ENCODE measurements at places on chromosomes 5 and 9.

DNA sequence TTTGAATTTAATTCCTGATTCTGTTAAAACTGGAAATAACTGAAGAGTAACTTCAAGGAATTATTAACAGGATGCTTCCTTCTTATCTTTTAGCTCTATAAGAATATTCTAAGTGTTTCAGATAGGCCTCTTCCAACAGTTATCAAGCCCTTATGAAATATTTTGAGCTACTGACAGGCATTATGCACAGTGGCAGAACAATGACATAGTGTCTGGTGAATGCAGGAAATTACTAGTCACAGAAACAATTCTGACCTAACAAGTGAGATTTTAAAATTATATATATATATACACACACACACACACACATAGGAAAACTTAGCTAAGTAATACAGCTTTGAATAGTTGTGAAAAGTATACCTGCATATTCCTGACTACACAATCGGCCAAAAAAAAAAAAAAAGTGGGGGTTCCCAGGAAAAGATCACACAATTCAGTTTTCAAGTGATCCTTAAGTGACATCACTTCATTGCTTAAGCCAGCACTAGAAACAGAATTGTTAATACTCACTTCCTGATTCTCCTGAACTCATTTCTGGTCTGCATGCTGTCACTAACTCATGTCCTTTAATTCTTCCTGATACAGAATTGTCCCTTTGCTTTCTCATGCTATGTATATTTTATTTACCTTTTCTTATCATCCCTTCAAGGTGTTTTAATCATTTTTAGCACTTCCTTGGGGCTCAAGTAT lies 77.3 kb downstream of the SLC25A46 start:
- no peak for DNase-seq

GRCh38 chr9:119289740-119290433 lies 79.3 kb downstream of the BRINP1 start:
- DNase-seq = no peak

DNA sequence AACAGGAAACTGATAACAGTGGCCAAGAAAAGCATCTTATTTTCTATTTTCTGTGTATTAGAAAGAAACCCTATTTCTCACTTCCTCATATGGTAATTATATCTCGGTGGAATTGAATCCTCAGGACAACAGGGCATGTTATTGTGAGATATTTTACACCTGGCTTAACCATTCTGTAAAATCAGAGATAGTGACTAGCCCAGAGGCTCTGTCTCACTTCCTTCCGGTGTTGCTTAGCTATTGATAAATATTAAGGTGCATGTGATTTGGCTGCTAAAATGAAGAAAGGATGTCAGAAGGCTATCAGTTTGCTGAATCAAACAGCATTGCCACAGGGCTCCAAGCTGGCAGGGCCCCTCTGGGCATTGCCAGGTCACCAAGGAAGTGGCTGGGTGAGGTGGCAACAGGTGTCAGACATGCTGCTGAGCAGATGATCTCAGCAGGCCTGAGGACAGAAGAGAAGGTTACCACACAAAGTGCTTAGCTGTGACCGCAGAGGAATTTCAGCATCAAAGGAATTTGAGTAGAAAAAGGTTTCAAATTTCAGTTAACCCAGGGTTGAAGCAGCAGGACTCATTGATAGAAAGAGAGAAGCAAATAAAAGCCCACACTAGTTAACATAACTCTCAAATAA lies 330.7 kb downstream of the PDE4D start:
- no peak for DNase-seq

DNA sequence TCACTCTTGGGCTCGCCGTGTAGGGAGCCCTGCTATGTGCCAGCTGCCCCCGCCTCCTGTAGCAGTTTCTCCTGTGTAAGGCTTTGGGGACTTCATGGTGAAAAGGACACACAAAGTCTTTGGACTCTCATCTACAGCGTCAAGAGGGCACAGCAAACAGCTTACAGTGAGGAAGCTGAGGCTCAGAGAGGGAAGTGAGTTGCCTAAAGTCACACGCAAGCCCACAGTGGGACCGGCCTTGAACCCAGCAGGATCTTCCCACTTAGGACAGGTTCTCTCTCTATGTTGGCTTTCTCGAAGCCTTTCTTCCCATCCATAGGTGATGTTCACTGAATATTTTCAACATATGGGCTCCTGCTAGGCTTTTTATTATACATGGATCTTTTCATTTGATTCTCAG lies 9.8 kb upstream of the PRRX2 start:
- DNase-seq = no peak

- DNase-seq = no peak
Measured at GRCh38 chr5:42813533-42813932, 1.8 kb upstream of the SELENOP start.

DNA sequence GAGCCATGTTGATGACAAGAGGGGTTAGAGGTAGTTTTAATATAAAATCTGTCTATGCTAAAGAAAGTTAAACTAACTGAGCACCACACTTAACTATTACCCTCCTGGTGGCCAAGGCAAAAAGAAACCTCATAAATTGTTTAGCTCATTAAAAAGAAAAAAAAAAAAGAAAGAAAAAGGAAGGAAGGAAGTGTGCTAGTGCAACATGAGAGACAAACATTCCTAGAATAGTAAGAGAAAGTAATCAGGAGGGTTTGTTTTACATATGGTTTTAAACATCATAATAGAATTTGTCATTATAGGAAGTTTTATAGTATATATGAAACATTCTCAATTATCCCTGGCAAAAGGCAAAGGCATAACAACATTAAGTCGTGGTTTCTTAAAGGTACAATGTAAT lies 152.3 kb downstream of the SNX18 start:
- no peak for DNase-seq

GRCh38 chr5:99019812-99020697 lies 91.2 kb upstream of the CHD1 start:
- DNase-seq = no peak

DNA sequence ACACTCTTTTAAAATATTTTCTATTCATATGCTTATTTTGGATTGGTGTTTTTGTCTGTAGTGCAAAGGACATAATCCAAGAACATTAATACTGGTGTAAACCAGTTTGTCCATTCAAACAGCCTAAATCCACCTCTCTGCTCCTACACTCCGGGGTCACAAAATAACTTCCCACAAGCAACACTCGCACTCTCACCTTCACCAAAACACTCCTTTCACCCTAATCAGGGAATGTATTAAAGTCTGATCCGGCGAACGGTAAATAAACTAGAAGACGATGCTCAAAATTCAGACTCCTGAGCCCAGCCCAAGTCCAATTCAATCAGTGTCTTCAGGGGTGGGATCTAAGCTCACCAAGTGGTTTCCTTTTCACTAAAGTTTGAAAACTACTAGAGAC lies 649 bp downstream of the AP3B1 start:
- DNase-seq = no peak

DNA sequence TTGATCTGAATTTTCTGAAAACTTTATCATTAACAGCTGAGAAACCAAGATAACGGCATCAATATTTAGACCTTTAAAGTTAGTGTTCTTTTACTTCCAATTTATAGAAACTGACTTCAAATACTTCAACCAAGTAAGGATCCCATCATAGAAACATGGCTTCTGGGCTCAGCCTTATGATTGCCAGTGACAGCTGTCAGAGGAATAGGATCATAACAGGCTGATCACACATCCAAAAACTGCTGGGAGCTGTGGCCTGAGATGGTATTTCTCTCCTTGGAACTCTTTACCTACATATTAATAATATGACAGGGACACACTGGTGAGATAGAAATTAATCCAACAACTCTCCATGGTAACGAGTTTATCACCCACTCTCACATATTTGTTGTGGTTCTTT lies 448.3 kb upstream of the NMUR2 start:
- DNase-seq = no peak

DNA sequence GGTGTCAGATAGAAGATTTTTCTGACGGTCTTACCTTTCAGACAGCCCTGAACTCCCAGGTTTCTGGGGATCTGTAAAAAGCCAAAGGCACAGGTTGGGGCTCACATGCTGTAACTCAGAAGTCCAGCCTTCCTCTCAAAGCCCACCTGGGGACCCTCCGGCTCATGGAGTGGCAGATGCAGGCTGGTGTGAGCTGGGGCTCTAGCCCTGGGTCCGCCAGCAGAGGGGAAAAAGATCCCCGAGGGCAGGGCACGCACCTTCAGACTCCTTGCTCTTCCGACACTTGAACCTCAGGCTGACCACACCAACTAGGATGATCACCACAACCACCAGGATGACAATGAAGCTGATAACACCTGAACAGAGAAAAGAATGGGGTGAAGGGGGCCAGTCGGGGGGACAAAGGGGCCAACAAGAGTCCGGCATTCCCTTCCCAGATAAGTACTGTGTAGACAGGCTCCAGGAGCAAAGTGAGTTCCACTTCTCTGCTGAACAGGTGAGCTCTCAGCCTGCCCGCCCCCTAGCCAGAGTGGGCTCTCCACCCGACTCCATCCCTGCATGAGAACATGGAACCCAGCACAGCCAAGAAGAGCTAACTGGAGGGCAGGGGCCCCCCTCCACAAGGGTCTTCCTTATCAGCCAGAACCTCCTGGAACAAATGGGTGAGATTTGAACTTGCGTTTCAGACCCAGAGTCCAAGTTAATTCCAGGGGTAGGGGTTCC lies 7.8 kb downstream of the ECSCR start:
- DNase-seq = no peak

- DNase-seq = no peak
Measured at GRCh38 chr5:126965061-126965475, 65.3 kb downstream of the MARCHF3 start.

DNA sequence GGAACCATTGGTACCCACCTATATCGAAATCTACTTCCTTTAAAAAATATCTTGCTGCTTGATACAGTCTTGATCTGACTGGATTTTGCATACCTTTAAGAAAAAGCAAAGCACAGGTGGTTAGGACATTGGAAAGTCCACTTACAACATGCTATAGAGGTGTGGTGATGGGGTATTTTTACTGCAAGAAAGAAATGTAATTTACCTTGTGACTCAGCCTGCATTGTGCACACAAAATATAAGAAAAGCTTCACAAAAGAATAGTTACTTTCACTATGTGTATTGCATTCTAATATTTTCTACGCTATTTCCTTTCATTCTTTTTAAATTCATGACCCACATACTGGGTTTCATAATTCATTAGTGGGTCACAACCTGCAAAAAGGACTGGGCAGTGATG lies 236.2 kb upstream of the RASEF start:
- no peak for DNase-seq

DNA sequence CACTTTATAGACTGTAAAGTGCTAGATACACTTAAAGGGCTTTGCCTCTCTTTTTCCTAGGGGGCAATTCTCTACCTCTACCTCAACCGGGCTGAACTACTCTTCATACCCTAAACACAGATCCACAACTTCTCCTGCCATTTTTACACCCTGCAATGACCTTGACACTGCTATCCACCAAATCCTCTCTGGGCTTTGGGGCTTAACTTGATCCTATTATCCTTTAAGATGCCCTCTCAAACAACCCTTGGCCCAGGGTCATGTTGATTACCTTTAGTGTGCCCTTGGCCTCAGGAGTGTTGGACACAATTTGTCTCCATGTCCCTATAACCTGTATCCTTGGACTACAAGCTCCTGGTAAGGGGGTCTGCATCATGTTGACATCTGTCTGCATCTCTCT lies 19.5 kb downstream of the ANXA6 start:
- no peak for DNase-seq

- DNase-seq = no peak
Measured at GRCh38 chr5:135151256-135151655, 117.2 kb upstream of the PITX1 start.

DNA sequence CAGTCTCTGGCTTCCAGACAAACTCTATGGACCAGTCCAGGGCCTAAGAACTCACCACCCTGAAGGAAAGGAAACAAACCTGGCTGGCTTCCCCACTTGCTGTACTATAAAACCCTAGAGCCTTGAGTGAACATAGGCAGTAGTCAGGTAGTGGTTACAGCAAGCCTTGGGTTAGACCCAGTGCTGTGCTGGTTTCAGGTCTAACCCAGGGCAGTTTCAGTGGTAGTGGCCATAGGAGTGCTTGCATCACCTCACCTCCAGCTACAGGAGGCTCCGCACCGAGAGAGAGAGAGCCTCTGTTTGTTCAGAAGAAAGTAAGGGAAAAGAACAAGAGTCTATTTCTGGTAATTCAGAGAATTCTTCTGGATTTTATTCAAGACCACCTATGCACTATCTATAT lies 714.1 kb upstream of the CDH10 start:
- no peak for DNase-seq

GRCh38 chr9:134177186-134177585 lies 12.8 kb upstream of the RNU6ATAC start:
- no peak for DNase-seq

- DNase-seq = no peak
Measured at GRCh38 chr5:61273279-61273975, 58.6 kb upstream of the ZSWIM6 start.

DNA sequence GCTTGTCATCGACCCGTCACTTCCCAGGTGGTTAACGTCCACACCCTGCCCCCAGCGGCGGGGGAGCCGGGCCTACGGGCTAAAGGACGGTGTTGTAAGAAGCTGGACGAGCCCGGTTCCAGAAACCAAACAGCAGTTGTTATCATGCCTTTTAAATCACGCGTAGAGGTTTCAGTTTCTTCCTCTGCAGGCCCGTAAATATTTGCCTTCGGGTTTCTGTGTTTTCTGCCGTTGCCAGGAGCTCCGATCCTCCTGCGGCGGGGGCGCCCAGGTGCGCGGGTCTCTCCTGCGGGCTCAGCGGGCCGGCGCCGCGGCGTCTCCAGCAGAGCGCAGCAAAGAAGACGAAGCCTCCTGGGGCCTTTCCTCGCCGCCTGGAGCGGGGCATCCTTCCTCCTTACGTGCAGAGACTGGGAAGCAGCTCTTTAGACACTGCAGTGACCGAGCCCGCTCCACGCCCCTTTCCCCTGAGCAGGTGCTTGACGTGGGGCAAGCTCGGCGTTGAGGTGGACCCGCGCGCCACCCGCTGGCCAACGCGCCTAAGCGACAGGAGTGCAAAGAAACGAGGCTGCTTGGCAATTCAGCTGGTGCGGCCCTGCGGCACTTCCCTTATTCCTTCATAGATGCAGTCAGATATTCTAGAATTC lies 21.8 kb upstream of the TTC1 start:
- peak; percentile 54 for DNase-seq

DNA sequence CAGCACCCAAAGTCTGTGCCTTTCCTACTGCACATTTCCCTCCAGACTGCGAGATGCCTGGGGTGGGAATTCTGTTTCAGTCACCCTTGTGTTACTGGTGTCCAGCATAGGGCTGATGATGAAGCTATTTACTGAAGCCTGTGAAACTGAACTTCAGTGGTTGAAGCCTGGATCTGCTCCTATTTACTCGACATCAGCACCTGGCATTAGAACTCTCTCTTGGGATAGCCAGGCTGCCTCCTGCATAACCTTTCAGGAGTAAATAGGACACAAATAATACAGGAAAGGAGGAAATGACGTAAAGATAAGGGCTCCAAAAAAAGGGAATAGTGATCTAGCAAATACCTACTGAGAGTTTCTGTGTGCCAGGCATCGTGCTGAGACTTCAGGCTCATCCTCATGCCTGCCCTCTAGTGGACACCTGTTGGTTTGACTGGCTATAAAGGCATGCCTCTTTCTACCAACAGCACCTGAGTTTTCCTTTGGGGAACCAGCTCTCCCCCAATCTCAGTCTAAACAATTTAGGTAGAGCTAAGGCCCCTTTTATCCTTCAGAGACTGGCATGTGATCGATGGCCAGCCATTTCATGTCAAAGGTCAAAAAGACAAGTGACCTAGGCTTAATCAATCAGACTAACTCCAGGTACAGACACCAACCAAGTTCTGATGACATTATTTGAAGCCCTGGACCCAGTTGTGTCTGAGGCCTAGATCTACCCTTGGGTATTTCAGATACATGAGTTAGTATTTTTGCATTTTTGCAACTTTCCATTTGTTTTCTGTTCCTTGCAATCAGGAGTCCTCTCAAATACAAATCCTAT lies 192.1 kb upstream of the TRIM32 start:
- peak; percentile 8 for DNase-seq

GRCh38 chr5:67510204-67510603 lies 313.6 kb upstream of the CD180 start:
- DNase-seq = no peak
